ENCODE measurements at places on chromosomes 2 and 18. TPM values are rescaled to one million over a fixed set of nuclear protein-coding genes. Genes with fewer than 3 reads are reported as not detected.

Gene RAD51AP2
- total RNA-seq = not detected

Gene AMER3
- not detected for total RNA-seq

Gene SP140L
- total RNA-seq = 5.5 TPM

Gene ARMC9
- 4.8 TPM for total RNA-seq

Gene MYL12A
- total RNA-seq = 1,572 TPM

Measured in dermis lymphatic vessel endothelial cell (primary cell).